Activated gamma-delta T cell (primary cell): ENCODE measurements at places on chromosomes 5 and 9.

DNA sequence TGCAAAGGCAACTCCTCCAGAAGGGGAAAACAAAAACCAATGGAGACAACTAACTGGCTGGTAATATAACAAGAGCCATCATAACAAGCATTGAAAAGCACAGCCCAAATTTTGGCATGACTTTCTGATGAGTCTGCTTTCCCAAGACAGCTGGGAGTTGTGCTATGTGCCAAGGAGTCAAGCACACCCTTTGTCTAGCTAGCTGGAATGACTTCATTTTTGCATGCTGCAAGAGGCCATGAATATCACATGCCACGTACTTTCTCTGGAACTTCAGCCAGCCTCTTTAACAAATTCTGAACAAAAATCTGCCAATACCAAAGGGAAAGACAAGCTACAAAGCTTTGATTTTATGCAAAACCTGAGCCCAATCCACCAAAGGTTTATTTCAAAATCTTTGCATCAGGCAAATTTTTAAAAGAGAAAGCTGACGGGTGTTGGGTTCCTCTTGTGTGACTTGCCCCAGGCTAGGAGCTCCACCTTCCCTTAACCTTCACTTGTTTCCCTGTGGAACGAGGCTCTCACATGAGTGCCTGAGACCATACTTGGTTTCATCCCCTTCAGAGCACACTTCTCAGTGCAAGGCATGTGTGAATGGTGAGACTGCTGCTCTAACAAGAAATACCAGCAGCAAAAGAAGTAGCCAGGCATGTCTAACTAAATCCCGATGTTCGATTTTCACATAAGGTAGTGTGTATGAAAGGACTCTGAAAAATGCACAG is 47.3 kb downstream of the S1PR3 start:
- no peak for DNase-seq

DNA sequence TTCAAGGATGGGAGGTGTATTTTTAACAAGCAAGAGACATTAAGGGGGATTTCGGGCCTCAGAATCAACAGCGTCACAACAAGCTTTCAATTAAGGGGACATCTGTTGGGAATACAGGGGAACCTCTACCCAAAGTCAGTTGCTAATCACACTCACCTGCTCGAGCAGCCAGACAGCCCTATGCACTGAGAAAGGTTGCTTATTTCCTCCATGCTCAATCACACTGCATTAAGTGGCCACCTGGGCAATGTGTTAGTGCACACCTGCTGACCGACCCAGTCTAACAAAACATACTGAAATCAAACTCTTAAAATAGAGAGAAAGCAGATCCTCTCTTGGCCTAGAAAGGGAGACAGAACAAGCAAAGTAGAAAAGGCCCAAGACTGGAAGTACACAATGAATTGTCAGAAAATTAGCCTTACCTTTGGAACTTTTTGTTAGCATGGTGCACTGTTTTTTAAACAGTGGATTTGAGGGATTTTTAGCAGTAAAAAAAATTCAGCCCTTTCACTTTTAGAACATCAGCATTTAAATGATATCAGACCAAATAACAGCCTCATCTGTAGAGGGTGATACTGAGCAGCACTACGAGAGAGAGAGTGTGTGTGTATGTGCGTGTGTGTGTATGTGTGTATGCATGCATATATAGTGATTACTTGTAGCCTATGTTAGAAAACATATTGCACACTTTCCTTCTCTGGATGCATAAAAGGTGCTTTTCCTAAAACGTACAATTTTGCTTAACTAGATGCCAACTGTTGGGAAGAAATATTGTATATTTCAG is 1118.6 kb upstream of the DMAC1 start:
- DNase-seq, result no peak

- no peak for DNase-seq
Observed at GRCh38 chr9:135695642-135696041, 3.6 kb downstream of the SOHLH1 start.

- DNase-seq, result no peak
Observed at GRCh38 chr9:126056312-126057021, 270.2 kb upstream of the MVB12B start.

DNA sequence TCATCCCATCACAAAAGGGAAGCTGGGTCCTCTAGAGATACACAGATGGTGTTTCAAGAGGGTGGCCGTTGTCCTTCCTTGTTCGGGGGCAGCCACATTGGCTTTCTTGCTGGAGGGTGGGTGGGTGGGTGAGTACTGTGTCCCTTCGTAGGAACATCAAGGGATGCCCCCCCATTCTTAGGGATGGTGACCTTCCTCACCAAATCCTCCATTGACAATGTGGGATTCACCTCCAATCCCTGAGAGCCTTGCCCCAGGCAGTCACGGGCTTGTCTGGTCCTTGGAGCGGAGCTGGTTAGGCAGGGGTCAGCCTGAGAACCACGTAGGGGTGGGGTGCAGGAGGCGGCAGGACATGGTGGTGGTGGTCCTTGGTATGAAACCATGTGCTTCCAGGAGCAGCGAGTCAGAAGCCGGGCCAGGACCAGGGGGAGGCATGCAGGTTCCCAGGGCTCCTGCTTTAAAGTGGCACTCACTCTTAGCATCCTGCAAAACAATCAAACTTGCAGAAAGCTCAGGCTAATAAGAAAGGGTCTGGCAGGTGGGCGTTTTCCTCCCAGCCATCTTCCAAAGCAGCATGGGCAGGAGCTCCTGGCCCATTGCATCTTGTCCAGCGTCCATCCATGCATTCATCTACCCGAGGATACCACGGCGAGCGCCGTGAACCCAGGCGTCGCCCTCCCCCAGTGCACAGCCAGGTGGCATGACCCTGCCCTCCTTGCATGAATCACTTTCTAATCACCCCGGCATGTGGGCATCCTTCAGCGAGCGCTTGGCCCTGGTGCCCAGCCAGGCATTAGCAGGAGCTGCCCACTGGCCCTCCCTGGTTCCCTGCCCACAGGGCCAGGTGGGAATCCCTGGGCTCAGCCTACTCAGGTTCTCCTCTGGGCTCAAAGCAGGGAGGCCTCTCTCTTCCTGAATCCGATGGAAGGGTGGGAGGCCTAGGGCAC is 76.4 kb downstream of the NTNG2 start:
- no peak for DNase-seq

GRCh38 chr5:15528476-15528875 is 28.5 kb downstream of the FBXL7 start:
- no peak for DNase-seq

DNA sequence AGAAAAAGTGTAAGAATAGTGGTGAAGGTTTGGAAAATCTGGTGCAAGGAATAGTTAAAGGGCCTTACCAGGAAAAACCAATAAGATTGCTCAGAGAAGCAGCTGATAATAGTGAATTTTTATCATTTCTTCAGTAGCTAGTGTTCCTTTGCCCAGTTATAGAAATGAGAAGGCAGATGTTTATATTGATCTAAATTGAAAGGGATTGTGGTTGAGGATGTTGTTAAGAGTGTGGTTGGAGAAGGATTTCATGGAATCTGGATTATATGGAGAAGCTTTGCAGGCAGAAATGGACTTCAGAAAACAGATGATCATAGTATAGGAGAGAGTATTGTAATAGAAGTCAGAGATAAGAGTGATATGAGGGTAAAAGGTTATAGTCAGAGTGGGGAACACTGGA is 102.6 kb downstream of the XRCC4 start:
- no peak for DNase-seq

GRCh38 chr5:154608531-154609011 is 130.5 kb upstream of the HAND1 start:
- no peak for DNase-seq

GRCh38 chr5:153896701-153897100 is 142.0 kb downstream of the FAM114A2 start:
- DNase-seq, result no peak

GRCh38 chr9:72627956-72628540 is 106.6 kb downstream of the TMC1 start:
- DNase-seq, result no peak

DNA sequence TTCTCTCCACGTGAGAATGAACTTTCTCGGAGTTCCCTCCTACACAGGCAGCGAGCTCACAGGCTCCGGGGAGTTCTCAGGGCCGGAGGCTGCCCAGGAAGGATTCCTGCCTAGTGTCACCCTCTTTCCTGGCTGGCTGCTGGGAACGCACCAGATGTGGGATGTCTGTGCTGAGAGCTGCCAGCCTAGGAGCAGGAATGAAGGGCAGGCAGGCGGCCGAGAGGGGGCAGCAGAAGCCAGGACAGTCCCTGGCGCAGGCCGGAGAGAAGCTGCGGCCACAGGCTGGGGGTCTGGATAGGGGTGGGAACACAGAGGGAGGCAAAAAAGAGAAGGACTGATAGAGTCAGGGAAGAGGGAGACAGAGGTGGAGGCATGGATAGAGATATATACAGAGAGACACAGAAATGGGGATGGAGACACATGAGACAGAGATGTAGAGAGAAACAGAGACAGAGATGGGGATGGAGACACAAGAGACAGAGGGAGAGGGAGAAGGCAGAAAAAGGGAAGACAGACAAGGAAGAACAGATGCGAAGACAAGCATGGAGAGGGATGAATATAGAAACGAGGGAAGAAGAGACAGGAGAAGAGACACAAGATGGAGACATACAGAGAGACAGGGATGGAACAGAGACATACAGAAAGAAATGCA is 25.3 kb upstream of the ENHO start:
- DNase-seq, result no peak

DNA sequence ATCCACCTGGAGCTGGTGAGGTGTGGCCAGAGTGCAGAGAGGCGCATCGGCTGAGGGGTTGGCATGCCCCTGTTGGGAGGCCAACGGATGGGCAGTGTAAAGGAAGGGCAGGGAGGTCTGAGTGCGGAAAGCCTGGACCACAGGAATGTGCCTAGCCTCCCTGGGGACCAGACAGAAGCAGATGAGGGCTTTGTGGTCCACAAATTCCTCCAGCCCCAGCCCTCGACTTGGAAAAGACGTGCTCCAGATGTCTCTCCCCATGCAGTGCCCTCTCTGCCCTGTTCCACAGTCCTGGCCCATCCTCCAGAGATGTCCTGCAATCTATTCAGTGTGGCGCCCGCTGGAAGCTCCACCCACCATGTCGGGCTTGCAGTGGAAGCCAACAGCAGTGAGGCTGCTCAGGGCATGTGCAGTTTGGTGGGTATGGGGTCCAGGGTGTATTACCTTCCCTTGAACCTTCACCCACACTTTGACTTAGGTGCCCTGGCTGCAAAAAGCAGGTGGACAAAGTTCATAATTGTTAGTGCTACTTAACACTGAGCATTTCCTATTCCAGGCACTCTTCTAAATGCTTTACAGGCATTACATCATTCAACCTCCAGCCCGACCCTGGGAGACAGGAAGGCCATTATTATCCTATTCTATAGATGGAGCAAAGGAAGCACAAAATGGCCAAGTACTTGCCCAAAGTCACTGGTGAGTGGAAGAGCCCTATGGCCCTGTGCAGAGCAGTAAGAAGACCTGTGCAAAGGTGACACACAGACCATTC is 120.2 kb upstream of the SLC25A48 start:
- no peak for DNase-seq

DNA sequence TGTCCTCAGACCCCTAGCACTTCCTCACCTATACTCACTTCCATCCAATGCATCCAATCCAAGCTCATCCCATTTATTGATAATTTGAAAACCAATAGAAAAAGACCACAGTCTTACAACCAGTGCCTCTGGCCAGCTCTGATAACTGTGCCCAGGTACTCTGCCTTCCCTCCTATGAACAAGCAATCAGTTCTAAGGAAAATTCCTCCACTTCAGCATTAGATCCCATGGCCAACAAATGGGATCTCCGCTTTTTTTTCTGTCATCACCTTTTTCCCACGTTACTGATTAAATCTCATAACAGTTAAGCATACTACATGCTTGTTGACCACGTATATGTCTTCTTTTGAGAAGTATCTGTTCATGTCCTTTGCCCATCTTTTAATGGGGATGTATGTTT is 41.7 kb upstream of the GLIS3 start:
- no peak for DNase-seq

- no peak for DNase-seq
Observed at GRCh38 chr9:68895741-68896478, 118.0 kb downstream of the PRKACG start.

- no peak for DNase-seq
Observed at GRCh38 chr5:164335837-164336236, 830.4 kb downstream of the MAT2B start.

- no peak for DNase-seq
Observed at GRCh38 chr9:93967020-93967803, 12.1 kb upstream of the BARX1 start.

- DNase-seq, result no peak
Observed at GRCh38 chr9:99722877-99723276, 98.8 kb upstream of the NR4A3 start.

DNA sequence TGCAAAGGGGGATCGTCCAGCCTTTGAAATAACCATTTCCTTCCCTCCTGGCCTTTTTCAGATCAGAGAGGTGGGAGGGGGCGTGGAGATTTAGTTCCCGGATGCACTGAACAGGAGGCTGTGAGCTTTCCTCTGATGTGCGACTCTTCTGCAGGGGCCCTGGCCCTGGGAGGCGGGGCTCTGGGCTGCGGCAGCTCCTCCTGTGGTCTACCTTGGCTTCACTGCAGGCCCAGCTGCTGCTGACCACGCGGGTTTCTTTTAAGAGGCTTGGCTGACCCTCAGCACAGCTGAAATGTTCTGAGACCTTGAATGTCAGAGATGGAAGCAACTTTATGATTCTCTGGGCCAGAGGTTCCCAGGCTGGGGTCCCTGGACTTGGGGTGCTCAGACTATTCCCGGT is 27.0 kb upstream of the COL15A1 start:
- DNase-seq, result no peak

- DNase-seq, result no peak
Observed at GRCh38 chr5:5572976-5573797, 150.7 kb downstream of the ICE1 start.

DNA sequence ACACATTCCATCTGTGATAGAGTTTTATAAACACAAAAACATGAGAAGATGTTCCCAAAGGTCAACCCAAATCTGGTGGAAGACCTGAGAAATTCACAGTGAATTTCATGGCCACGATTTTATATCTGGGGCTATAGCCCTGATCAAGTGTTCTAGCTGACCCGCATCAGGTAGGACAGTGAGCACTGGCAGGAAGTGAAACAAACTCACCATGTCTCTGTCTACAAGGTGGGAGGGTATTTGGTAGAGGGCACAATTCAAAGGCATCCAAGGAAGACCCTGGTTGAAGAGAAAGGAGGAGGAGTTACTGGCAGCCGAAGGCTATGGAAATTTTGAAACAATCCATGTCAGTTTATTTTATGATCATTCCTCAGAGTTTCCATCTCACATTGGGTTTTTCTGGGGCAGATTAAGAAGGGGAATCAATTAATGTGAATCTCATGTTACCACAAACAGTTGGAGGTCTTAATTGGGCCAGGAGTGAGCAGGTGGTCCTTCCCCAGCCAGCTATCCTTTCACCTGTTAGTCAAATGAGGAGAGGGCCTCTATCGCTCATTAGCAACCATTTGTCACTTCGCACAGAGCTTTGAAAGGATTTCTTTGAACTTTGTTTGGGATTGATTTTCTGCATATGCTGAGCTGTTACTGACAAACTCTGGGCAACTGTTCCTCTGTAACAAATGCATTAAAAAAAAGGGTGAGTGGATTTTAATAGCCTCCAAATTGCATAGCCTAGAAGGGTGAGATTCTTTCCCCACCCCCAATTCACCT is 612.0 kb upstream of the CLINT1 start:
- no peak for DNase-seq

DNA sequence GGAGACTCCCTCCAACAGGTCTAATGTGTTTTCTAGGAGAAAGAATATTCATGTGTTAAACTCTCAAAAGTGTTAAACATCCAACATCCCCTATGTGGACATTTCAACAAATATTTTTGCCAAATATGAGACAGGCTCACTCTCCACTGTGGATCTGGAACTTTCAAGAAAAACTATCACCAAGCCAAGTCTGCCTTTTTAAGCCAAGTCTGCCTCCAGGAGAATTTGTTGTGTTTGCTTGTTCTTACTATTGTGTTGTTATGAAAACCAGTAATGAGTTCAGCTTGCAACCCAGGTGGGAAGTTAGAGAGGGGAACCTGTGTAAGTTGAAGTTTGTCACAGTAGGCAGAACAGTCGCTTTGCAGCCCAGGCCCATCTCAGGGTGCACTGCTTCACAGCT is 228.1 kb downstream of the NFIB start:
- no peak for DNase-seq
